ENCODE measurements at places on chromosomes 13 and 19. TPM values are rescaled to one million over a fixed set of nuclear protein-coding genes. Genes with fewer than 3 reads are reported as not detected.
A peak's percentile ranks its signal among the peaks of the same experiment; 100 is the strongest.

Gene ZNF296
- 3.0 TPM for total RNA-seq

Gene SELENOV
- not detected for total RNA-seq

DNA sequence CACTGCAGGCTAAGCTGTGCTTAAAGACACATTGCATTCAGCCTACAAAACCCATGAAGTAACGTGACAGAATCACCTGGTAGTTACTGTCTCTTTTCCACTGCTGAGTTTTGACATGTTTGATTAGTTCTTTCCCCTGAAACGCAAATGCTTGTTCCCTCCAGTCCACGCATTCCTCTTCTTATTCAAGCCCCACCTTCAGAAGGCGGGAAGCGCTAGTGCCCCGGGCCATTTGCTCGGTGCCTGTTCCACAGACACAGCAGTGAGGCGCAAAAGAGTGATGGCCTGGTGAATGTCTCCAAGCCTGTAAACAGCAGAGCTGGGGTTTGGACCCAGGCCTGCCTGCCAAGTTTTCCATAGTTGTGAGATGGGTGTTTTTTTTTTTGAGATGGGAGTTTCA, 10.9 kb downstream of the ACP4 start:
- no peak for DNase-seq

GRCh38 chr19:40601134-40601974, at the start of gene LTBP4:
LTBP4 (plus strand) TSS chr19:40601369; CDS start chr19:40601388, 19 bp downstream.
- DNase-seq: peak; percentile 59

GRCh38 chr13:109644069-109644750, 142.2 kb downstream of the IRS2 start:
- DNase-seq: no peak

Measured in A673 (cell line).